CD4-positive, alpha-beta memory T cell (primary cell): ENCODE measurements at places on chromosomes 2 and 18. TPM values are rescaled to one million over a fixed set of nuclear protein-coding genes. Genes with fewer than 3 reads are reported as not detected.
A peak's percentile ranks its signal among the peaks of the same experiment; 100 is the strongest.

ALLC gene
- not detected for total RNA-seq

INHBB gene
- total RNA-seq, result not detected

NEU4 gene
- not detected for total RNA-seq

PLB1 gene
- 0.38 TPM for total RNA-seq

FER1L5 gene
- not detected for total RNA-seq

DRC1 gene
- total RNA-seq, result not detected

LGALSL gene
- not detected for total RNA-seq

TNFAIP6 gene
- not detected for total RNA-seq

DNA sequence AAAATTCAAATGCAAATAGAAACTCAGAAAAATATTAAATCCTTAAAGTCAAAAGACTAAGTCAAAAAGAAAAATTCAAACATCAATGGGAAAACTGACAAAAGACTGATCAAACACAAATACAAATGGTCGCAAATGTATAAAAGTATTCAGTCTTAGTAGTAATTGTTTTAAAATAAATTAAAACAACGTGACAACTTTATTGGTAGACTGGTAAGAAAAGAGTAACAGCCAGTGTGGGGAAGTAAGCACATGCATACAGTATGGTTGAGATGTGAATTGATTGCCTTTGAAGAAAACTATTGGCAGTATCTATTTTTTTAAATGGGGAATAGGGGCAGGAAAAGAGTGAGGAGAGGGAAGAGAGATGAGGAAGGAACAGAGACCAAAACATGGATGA, 9.8 kb downstream of the TMEM131 start:
- DNase-seq, result no peak
- peaks cover 12% of the 10 kb centered on the region for H3K4me1 ChIP-seq
- no peak overlapping the region for H3K27ac ChIP-seq
- H3K4me3 ChIP-seq, result no peak overlapping the region

- H3K4me3 ChIP-seq, result no peak overlapping the region
- H3K27ac ChIP-seq, result no peak overlapping the region
- no peak for DNase-seq
- no peaks in the 10 kb centered on the region for H3K4me1 ChIP-seq
Measured at GRCh38 chr2:186229265-186229664, 256.8 kb upstream of the ZC3H15 start.

DNA sequence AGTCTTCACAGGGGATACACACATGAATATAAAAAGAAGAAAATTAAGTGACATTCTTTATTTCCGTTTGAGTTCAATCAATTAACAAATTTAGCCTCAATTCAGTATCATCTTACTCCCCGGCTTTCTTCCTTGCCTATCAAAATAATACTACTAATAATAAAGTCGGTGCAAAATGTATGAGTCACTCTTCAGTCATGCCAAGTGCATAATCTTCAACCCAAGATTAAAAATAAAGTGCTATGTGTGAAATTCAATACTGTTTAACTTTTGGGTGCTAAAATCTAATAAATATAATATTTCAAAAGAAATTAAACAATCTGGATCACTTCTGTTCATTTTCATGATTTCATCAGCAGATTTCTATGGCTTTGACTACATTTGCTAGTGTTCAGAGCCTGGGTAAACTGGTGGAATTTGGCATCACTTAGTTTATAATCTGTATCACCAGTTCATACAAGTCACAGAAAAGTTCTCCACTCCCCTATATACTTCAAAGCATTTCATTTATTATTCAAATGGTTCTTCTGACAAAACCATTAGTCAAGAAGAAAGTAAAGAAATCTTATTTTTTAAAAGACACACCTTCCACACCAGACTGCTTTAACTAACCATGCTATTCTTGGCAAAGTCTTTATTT, 183.6 kb downstream of the THADA start:
- no peaks in the 10 kb centered on the region for H3K4me1 ChIP-seq
- H3K27ac ChIP-seq, result no peak overlapping the region
- DNase-seq, result no peak

GRCh38 chr2:218284106-218284811, 8.0 kb downstream of the TMBIM1 start:
- H3K4me3 ChIP-seq, result peak overlapping the region; percentile 16
- peaks cover 39% of the 10 kb centered on the region for H3K36me3 ChIP-seq
- no peaks in the 10 kb centered on the region for H3K27me3 ChIP-seq

DNA sequence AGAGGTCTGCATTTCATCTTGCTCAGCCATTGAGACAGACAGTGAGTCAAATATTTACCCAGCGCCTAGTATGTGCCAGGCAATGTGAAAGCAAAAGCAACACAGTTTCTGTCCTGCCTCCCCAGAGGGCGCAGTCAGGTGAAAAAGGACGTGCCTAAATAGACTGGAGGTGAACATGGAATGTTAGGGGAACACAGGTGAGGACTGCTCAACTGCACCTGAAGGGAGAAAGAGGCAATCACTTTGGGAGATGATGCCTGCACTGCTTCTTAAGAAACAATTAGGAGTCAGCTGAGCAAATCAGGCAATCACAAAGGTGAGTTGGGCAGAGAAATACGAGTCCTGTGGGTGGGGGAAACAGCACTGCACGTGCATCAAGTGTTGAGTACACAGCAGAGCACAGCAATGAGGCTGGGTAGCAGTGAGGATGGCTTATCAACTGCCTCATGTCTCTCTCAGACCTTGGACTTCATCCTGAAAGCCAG, 218.3 kb upstream of the SMAD7 start:
- H3K36me3 ChIP-seq, result no peaks in the 10 kb centered on the region
- no peaks in the 10 kb centered on the region for H3K27me3 ChIP-seq
- H3K4me3 ChIP-seq, result no peak overlapping the region
- H3K27ac ChIP-seq, result no peak overlapping the region

DNA sequence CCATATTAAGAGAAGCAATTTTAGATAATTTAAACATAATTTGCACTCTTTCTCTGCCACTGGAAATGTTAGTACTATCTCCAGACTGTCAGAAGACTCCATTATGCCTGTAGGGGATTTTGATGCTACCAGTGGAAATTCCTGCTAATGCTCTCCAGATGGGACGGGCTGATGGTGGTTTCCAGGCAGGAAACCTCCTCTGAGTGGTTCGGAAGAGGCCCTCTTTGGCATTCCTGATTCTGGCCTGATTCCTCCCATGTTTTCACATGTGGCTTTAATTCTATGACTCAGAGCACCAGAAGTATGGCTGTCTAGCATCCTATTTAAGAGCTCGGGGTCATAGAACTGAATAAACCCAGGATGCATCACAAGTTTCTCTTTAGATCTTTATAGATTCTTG, 70.9 kb upstream of the ST6GAL2 start:
- H3K36me3 ChIP-seq, result no peaks in the 10 kb centered on the region
- DNase-seq, result no peak
- H3K4me1 ChIP-seq, result no peaks in the 10 kb centered on the region
- H3K27me3 ChIP-seq, result no peaks in the 10 kb centered on the region
- H3K4me3 ChIP-seq, result no peak overlapping the region

DNA sequence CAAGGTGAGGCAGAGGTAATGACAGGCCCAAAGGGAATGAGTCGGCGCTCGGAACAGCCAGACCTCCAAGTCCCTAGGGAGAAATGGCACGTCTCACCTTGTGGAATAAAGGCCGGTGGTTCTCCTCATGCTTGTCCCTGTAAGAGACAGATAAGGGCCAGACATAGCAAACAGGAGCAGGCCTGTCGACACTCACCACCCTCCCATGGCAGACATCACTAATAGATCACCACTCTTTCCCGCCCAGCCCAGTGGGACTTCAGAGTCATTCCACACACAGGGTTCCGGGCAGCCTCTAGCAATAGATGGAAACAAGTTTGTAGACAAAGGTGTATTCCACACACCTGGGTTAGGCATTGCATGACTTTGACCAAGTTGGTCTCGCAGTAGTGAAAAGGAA, 6.3 kb downstream of the DNPEP start:
- no peak overlapping the region for H3K27ac ChIP-seq
- no peak for DNase-seq
- H3K36me3 ChIP-seq, result peaks cover 47% of the 10 kb centered on the region

DNA sequence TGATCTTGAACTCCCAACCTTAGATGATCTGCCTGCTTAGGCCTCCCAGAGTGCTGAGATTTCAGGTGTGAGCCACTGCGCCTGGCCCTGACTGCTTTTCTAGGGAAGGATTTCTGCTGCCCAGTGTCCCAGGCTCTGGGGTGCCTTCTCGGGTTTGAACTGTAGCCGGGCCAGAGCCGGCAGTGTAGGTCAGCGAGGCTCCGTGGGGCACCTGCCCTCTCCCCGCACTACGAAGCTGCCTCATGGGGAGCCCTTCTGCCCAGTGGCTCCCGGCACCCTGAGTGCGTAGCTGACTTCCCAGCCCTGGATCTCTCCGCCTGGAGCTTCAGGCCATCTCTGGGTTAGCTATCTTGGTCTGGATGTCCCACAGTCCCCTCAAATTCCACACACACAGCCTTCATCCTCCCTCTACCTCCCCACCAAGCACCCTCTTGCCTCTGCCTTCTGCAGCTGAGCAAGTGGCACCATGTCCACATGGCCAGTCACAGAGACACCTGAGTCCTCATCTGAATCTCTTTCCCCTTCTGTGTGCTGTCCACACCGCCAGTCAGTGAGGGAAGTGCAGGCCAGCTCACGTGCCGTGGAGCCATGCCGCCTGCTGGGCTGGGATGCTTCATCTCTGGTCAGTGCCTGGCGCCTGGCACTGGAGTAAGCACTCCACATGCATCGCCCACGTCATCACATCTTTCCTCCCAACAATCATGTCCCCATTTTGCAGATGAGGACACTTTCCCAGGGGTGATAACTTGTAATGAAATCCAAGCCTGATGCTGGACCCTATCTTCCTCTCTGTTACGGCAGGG, 69.2 kb downstream of the EDAR start:
- no peak for DNase-seq
- no peaks in the 10 kb centered on the region for H3K27me3 ChIP-seq
- no peaks in the 10 kb centered on the region for H3K36me3 ChIP-seq
- H3K27ac ChIP-seq, result no peak overlapping the region
- no peaks in the 10 kb centered on the region for H3K4me1 ChIP-seq

DNA sequence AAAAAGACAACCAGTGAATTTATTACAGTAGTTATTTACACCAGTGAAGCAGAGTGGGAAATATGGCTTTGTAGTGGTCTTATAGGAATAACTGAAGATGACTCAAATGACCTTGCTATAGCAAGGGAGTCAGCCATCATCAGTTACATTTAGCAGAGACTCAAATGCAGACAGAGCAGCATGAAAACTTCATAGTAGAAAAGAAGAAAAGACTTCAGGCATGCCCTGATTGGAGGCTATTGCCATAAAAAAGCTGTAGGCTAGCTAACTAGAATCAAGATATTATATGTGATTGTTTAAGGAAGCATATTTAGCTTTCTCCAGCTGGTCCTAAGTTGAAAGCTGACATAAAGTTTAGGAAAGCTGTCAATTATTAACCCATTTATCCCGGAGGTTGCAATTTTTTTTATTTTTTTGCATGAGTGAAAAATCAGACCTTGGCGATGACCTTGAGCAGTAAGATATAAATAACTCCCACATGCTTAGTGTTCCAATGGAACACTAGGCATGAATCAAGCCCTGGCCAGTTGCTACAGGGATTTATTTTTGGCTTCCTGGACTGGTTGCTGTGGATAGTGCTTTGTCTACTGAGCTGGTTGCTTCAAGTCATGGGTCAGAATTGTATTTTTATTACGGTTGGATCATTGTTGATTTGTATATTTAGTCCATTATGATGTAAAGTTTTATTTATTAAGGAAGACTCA, 675.6 kb upstream of the VRK2 start:
- no peaks in the 10 kb centered on the region for H3K27me3 ChIP-seq
- H3K4me3 ChIP-seq, result no peak overlapping the region
- no peaks in the 10 kb centered on the region for H3K4me1 ChIP-seq
- no peak overlapping the region for H3K27ac ChIP-seq

DNA sequence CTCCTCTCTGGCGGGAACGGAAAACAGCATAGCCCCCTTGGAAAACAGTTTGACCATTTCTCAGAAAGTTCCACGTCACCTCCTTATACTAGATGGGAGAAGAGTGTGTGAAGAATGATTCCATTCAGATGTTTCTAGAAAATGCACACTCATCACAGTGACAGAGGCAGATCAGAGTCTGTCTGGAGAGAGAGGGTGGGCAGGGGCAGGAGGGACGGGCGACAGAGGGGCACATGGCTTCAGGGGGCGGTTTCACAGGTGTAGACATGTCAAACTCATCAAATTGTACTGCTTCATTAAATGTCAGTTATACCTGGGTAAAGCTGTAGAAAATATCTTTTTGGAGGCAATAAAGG, 88.8 kb upstream of the TAF1B start:
- peaks cover 53% of the 10 kb centered on the region for H3K4me1 ChIP-seq
- no peak for DNase-seq
- peak overlapping the region; percentile 53 for H3K27ac ChIP-seq
- peak overlapping the region; percentile 52 for H3K4me3 ChIP-seq

DNA sequence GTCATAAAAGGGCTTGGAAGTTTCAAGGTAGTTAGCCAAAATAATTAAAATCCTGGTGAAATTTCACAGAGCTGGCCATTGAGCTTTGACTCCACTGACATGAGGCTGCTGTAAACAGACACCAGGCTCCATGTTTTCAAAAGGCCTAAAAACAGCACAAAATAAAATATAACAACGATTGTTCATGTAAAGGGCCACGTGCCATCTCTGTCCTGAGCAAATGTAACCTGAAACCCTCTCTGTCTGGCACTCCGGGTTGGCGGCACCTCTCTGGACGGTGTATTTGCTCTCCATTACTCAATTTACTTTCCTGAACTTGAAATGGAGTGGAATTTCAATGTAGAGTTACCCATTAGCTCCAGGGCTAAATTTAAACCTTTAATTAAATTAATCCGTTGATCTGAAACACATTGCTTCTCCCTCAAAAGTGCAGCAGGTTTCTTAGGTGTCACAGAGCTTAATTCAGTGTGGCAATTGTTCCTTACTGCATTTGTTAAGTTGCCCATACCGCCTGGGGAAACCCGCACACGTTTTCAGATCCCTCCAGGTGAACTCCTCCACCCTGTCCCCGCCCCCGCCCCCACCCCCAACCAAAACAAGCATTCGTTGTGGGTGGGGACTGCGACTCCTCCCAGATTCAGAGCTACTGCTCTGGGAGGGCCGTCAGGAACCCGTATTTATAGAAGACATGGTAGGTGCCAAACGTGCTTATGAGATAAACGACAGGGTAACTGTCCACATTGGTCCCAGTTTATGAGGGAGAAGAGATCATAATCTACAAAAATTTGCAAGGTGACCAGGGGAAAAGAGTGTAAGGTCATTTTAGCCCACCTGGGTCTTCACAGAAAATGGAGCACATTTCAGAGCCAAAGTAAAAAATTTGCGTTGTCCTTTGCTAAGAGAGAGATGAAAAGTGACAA, 1.2 kb upstream of the CABLES1 start:
- H3K27me3 ChIP-seq, result peaks cover 19% of the 10 kb centered on the region
- no peak overlapping the region for H3K27ac ChIP-seq
- no peak overlapping the region for H3K4me3 ChIP-seq
- H3K36me3 ChIP-seq, result no peaks in the 10 kb centered on the region

DNA sequence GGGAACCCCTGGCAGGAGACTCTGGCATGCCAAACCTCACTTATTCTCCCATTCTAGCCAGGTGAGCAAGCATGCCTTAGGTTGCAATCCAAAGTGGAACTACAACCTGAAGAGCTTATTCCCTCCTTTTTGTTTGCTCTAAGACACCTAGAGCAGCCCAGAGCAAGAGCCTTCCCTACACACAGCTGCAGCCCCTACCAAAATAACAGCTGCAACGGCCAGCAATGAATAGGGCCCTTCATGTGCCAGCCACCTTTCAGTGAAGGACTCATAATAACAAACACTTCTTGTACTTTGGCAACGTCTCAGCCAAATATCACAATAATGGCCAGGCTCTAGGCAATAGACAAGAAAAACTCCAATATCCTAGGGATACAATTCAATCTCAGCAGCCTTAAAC, 178.7 kb downstream of the ALK start:
- H3K4me1 ChIP-seq, result no peaks in the 10 kb centered on the region
- no peaks in the 10 kb centered on the region for H3K27me3 ChIP-seq
- H3K27ac ChIP-seq, result no peak overlapping the region
- DNase-seq, result no peak
- no peak overlapping the region for H3K4me3 ChIP-seq

- DNase-seq, result no peak
- no peak overlapping the region for H3K4me3 ChIP-seq
- no peaks in the 10 kb centered on the region for H3K36me3 ChIP-seq
Measured at GRCh38 chr18:8561123-8561910, 47.9 kb upstream of the RAB12 start.
